KG1 (cell line): ENCODE measurements at places on chromosomes 11 and 22.

- DNase-seq, result no peak
Observed at GRCh38 chr11:64176751-64177150, 9.2 kb upstream of the STIP1 start.

- DNase-seq, result no peak
Observed at GRCh38 chr11:33515347-33515746, 185.3 kb downstream of the C11orf91 start.

GRCh38 chr11:34595391-34595790 is 25.5 kb upstream of the EHF start:
- no peak for DNase-seq

- DNase-seq, result peak; percentile 57
Observed at GRCh38 chr11:111938687-111939160, 1.6 kb downstream of the DIXDC1 start.

- DNase-seq, result no peak
Observed at GRCh38 chr22:44661070-44661469, 40.9 kb upstream of the PRR5 start.

GRCh38 chr22:40919446-40919845 is 31.7 kb upstream of the RBX1 start:
- DNase-seq, result no peak

DNA sequence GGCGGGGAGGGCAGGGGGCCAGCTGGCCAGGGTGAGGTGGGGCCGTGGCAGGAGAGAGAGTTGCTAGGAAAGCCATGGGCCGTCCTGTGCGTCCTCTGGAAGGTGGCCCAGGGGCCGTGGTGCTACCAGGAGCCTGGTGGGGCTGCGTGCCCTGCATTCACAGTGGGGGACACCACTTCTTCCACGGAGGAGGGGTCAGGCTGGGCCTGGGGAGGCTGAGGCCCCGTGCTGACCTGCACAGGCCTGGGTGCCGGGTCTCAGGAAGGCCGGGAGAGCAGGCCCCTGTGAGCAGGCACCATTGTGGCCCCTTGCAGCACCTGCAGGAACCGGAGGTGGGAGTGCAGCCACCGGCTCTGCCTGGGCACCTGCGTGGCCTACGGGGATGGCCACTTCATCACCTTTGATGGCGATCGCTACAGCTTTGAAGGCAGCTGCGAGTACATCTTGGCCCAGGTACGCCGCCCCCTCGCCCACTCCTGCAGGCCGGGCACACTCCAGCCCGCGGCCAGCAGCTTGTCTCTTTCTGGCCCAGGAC is 12.0 kb downstream of the MUC5B start:
- no peak for DNase-seq

- DNase-seq, result no peak
Observed at GRCh38 chr11:134501406-134502152, 89.5 kb upstream of the B3GAT1 start.

- no peak for DNase-seq
Observed at GRCh38 chr11:48004456-48004855, 24.1 kb downstream of the PTPRJ start.

GRCh38 chr11:44788536-44789261 is 61.9 kb downstream of the TSPAN18 start:
- DNase-seq, result no peak

GRCh38 chr11:67397536-67397935 is 4.1 kb downstream of the PPP1CA start:
- DNase-seq, result no peak

DNA sequence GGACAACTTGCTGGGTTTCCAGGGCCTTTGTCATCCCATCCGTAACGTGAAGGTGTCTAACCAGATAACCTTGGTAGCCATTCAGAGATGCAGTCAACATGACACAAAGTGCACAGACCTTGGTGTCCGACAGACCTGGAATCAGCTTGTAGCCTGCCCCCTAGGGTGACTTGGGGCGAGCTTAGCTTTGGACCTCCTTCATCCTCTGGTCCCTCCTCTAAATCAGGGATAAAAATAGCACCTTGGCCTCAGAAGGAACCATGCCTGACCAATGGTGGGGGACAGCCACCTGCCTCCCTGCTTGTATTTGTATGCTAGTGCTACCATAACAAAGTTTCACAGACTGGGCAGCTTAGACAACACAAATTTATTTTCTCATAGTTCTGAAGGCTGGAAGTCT is 3.7 kb downstream of the SNRPD3 start:
- DNase-seq, result no peak

- DNase-seq, result no peak
Observed at GRCh38 chr11:125346179-125346530, 149.9 kb downstream of the FEZ1 start.

GRCh38 chr22:19137384-19138216 is 6.5 kb downstream of the TSSK2 start:
- no peak for DNase-seq

DNA sequence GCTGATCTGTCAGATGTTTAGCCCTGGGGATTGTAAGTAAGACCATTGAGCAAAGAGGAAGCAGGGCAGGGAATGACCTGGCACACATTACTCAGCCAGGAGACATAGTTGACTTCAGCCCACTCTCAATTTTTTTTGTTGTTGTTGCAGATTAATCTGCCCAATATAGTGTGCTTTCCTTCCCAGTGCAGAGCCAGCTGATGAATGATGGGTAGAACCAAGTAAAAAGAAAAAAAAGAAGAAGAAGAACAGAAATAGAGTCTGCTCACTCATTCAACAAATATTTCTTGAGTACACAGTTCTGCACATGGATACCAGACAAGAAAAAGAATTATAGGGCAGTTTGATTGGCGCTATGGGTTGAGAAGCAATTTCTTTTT is 292.7 kb downstream of the ETS1 start:
- DNase-seq, result no peak

GRCh38 chr11:13885083-13885482 is 77.4 kb upstream of the SPON1 start:
- DNase-seq, result no peak

GRCh38 chr11:101668236-101668635 is 84.4 kb upstream of the TRPC6 start:
- no peak for DNase-seq

GRCh38 chr22:39724390-39724789 is 153.8 kb downstream of the CACNA1I start:
- DNase-seq, result no peak

GRCh38 chr22:29043906-29044575 is 17.6 kb downstream of the C22orf31 start:
- no peak for DNase-seq

GRCh38 chr11:73565804-73566203 is 32.1 kb downstream of the FAM168A start:
- no peak for DNase-seq
